ENCODE measurements at places on chromosomes 5 and 9.

GRCh38 chr5:177361418-177362291 lies 3.9 kb downstream of the RGS14 start:
- no peak for DNase-seq

GRCh38 chr5:120600639-120601038 lies 136.5 kb downstream of the PRR16 start:
- no peak for DNase-seq

- no peak for DNase-seq
These were observed 68.3 kb upstream of the OTULINL start for GRCh38 chr5:14513266-14513665.

DNA sequence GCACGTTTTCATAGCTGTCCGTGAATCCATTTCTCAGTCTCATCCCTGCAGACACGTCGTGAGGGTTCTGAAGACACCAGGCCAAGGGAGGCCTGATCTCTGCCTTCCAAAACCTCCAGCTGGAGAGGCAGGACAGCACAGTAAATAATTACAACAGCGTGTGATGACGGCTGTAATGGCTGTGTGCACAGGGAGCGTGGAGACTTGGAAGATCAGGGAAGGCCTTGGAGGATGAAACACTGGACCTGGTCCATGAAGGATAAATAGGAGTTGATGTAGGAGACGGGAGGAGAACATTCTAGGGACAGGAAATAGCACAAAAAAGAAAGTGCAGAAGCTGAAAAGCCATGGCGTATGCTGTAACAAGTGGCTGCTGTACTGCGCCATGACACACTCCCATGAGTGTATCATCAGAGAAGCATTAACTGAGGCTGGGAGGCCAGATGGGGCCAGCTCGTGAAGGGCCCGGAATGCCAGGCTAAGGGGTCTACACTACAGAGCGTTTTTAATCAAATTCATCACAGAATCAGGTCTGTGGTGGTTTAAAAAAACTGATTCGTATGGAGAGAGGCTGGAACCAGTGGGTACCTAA lies 97.2 kb downstream of the CRB2 start:
- no peak for DNase-seq

GRCh38 chr9:16679327-16679821 lies 191.1 kb downstream of the BNC2 start:
- DNase-seq: peak; percentile 23

DNA sequence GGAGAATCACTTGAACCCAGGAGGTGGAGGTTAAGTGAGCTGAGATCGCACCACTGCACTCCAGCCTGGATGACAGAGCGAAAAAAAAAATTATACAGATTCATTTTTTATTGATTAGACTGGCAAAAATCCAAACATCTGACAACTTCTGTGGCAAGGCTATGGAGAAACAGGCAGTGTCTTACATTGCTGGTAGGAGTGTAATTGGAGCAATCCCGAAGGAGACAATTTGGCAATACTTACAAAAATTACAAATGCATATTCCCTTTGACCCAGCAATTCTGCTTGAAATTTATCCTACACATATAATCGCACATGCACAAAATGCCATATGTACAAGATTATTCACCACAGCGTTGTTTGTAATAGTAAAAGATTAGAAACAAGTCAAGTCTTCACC lies 86.8 kb downstream of the MAPKAP1 start:
- DNase-seq: no peak

DNA sequence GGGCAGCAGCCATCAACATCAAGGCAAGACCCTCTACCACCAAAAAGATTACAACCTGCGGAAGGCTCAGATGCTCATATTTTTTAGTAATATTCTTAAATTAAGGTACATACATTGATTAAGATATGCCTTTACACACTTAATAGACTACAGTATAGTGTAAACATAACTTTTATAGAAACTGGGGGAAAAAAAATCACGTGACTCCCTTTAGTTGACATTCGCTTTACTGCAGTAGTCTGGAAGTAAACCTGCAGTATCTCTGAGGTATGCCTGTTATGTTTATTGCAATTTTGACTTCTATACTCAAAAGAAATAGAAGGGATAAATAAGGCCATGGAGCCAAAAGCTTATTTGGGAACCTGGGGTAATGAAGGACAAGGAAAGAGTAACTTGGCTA lies 15.1 kb upstream of the GCNT4 start:
- no peak for DNase-seq

- no peak for DNase-seq
These were observed 33.5 kb upstream of the ZSWIM6 start for GRCh38 chr5:61298580-61298979.

- no peak for DNase-seq
These were observed 63.6 kb downstream of the ANXA1 start for GRCh38 chr9:73215249-73215648.

- no peak for DNase-seq
These were observed 348.5 kb upstream of the RIOK2 start for GRCh38 chr5:97531549-97531948.

Data from retina (tissue), 1 donor.